Omental fat pad (tissue), 4 donors: ENCODE measurements at places on chromosomes 1 and 21.

DNA sequence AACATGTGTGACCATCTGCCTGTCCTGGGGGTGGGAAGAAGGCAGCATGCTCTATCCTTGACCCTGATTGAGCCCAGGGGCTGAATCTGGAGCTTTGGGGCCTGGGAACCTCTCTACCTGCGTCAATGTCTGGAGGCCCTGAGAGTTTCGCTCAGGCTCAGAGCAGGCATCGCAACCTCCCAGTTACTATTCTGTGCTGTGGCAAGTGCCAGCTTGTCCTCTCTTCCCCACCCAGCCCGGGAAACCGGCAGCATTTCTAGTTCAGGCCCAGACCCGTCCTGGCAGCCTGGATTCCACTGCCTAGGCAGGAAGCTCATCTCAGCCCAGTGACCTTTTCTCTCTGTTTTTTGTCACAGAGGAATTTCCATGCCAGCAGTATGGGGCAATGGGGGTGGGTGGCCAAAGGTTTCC is 10.0 kb upstream of the IRF6 start:
- DNase-seq = no peak

DNA sequence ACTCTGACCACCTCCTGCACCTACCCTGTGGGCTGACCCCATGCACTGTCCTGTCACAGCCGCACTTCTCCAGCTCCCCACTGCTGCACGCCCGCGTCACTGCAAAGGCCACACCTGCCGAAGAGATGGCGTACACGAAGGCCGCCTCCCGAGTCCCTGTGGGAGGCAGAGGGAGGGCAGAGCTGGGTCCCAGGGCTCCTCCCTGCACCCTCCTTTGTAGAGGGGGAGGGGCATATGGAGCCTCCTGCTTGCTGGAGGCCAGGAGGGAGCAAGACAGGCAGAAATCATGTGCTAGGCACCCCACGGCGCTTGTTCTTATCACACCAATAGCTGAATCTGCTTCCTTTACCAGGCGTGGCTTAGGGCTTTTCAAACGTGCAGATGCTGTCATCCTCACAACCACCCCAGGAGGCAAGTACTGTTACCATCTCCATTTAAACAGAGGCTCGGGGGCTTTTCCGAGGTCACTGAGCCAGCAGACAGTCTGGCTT is 21.4 kb downstream of the WNT4 start:
- no peak for DNase-seq

- DNase-seq = no peak
Measured at GRCh38 chr1:89724369-89725010, 91.6 kb downstream of the LRRC8C start.

DNA sequence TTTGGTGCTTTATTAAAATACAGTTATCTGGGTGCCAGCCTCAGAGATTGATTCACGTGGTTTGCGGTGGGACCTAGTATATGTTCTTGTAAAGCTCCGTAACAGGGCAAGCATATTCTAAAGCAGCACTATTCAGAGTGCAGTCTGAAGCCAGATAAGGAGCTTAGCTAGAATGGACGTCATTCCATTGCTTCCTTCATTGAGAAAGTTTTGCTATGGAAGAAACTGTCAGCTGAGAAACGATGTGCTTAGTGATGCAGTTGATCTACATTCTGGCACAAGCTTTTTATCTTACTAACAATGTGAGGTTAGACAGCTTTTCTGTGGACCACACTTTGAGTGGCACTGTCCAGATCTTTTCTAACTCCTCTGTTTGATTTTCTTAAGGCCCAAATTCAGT is 26.2 kb downstream of the SLC44A3 start:
- no peak for DNase-seq

DNA sequence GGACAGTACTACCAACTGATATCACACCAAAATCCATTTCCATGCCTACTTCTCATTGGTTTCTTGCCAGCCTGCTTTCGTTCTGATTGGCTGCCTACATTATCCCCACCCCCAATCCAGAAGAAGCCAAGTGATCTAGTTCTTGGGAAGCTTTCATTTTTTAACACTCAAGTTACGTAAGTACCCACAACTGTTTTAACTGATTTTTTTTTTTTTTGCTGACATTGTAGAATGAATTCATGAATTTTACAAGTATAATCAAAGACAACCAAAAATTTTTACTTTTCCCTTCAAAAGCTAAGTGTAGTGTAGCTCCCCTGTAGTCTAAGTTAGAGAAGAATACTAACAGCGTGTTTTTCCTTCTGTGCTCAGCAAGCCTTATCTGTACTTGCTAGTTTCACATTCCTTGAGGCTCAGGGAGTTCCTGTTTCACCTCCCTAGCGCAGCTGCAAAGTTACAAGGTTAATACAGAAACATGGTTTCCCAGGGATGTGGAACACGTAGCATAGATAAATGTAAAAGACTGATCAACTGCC is at the start of gene SLC9C2:
SLC9C2 (minus strand) TSS at position 17 of the 536 bp plus-strand sequence. CDS start 1,296 bp downstream, outside the sequence.
- no peak for DNase-seq
